DMS79 treated with DMSO at 0.1 percent for 48 hours (cell line): ENCODE measurements at places on chromosomes 2 and 18.

DNA sequence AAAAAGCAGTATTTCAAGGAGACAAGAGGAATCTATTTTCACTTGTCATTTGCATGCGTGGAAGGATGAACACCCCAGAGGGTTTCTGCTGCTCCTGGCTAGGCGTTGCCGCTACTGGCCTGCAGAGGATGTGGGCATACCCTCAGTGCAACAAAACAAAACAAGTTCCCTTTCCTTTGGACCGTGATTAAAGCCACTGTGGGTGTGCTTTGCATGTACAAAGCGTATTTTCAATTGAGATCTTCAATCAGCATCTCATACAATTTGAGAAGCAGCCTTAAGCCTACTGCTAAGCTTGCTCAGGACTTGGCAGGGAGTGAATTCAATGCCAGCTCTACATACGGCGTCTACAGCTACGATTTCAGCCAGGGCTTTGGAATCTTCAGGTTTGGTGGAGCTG lies 298.4 kb downstream of the LPIN1 start:
- no peak for DNase-seq

DNA sequence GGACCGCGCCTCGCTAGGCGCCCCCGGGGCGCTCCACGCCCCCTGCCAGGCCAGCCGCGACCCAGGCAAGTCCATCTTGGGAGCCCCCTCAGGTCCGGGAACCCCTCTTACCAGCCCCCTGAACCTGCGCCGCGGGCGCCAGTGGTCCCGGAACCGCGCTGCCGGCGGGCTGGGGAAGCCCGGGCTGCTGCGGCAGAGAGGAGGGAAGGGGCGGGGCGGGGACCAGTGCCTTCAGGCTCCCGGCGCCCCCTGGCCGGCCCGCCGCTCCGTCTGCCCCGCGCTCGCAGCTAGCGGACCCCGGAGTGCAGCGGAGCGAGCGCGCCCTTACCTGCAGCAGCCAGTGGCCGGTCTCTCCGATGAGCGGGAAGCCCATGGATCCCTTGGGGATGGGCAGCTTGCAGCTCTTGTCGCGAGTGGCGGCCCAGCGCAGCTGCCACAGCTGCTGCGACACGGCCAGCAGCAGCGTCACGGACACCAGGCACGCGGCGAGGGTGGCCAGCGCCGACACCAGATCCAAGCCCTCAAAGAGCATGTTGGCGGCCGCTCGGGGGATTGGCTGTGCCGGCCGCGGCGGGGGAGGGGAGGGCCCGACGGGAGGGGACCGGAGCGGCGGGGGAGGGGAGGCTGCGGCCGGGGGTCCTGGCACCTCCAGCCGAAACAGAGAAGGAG lies at the start of gene CYP26B1:
Gene CYP26B1, minus strand, starts transcription at position 560 of the 669 bp plus-strand sequence. Its CDS starts 28 bp downstream, at position 532.
- peak; percentile 35 for DNase-seq

GRCh38 chr2:8552293-8552801 lies 129.5 kb upstream of the ID2 start:
- DNase-seq, result no peak

- DNase-seq, result no peak
Observed at GRCh38 chr2:132276571-132276981, 114.8 kb upstream of the ANKRD30BL start.

DNA sequence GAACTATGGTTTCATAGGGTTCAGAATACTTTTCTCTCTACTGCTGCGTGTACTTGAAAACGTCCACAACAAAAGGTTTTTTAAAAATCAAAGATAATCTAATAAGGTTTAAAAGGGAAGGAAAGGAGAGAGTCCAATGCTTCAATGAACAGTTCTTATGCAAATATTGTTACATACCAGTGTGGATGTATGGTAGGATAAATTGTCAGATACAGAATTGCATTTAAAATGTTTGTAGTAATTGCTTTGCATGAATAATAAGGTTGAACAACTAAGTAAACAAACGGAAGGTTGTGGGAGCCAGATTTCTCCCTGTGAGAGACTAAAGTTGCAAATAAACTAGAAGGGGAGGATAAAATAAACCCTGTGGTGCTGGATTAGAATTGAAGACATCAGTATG lies 53.8 kb upstream of the RBBP8 start:
- peak; percentile 14 for DNase-seq

DNA sequence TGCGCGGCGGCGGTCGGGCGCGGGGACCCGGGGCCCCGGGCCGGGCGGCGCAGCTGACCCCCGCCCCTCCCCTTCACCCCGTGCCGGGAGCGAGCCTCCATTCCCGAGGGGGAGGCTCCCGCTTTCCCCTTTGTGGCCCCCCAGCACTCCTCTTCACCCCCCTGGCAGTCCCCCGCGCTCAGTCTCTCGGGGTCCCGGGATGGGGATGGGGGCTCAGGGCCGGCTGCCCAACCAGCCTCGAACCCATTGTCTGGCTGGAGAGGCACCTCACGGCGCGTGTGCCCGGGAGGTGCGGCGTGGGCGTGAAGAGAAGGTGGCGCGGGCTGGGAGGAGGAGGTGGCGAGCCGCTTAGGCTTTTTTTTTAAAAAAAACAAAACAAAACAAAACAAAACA lies 748 bp downstream of the FMNL2 start:
- peak; percentile 39 for DNase-seq

GRCh38 chr2:85744055-85744454 lies 9.7 kb upstream of the ATOH8 start:
- no peak for DNase-seq

DNA sequence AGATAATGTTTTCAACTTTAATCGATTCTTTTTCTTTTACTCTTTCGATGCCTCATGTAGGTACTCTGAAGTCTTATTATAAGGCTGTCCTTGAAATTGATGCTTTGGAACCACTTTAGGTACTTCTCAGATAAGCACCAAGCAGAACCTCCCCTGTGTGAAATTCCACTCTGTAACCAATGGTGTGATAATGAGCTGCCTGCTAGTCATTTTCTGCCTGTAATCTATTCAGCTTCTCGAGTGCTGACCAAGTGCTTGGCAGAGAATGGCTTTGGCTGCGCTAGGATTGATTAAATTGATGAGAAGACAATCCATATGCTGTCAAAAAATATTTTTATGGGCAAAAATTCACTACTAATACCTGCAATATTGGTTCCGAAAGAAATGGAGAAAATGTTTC lies 132.1 kb upstream of the STON1 start:
- DNase-seq, result peak; percentile 91

- no peak for DNase-seq
Observed at GRCh38 chr18:3478262-3478978, 28.4 kb downstream of the TGIF1 start.

DNA sequence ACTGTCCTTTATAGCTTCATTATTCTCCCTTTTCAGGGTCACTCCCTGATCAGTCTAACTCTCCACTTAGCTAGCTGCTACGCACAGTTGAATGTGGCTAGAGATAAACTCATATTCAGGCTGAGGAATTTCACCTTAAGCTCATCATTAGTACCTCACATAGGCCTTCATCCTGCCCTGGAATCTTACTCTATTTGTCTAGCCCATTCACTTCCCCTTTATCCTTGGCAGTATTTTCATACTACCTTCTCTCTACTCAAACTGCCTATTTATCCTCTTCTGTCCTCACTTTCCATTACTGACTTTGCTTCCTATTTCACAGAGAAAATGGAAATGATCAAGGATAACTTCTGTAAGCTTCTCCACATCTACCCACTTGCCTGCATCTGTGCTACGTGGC lies 10.6 kb upstream of the DSC2 start:
- no peak for DNase-seq

- DNase-seq, result no peak
Observed at GRCh38 chr2:30192314-30192713, 39.0 kb upstream of the LBH start.

GRCh38 chr2:31240381-31241365 lies 6.7 kb downstream of the EHD3 start:
- DNase-seq, result no peak

DNA sequence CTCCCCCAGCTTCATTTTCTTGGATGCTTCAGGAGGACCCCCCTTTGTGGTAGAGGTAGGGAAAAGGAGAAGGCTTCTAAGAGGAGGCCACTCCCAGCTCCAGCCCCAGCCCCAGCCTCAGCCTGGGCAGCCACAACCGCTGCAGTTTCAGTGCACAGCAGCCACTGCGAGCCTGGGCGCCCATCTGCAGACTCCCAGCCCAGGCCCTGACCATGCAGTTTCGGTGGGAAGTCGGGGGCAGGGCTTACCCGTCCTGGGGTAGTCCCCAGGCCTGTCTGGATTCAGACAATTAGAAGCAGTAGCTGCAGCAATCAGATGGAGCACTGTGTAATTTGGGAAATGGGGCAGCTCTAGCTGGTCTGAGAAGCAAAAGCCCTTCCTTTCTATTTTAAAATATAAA lies 28.6 kb downstream of the ITM2C start:
- no peak for DNase-seq

DNA sequence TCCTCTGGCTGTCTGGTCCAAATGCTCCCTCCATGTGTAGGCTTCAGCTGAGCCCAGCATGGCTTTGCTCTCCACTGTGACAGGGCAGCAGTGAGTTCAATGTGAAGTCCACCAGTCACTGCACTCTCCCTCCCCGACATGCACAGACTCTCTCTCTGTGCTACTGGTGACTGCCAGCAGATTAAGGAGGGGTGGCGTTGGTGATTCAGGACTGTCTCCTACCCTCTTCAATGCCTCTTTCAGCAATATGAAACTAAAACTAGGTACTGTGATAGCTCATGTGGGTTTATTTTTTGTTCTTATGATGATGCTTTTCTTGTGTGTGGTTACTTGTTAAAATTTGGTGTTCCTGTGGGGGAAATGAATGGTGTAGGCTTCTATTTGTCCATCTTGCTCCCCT lies 201.0 kb upstream of the RBMS1 start:
- DNase-seq, result no peak

DNA sequence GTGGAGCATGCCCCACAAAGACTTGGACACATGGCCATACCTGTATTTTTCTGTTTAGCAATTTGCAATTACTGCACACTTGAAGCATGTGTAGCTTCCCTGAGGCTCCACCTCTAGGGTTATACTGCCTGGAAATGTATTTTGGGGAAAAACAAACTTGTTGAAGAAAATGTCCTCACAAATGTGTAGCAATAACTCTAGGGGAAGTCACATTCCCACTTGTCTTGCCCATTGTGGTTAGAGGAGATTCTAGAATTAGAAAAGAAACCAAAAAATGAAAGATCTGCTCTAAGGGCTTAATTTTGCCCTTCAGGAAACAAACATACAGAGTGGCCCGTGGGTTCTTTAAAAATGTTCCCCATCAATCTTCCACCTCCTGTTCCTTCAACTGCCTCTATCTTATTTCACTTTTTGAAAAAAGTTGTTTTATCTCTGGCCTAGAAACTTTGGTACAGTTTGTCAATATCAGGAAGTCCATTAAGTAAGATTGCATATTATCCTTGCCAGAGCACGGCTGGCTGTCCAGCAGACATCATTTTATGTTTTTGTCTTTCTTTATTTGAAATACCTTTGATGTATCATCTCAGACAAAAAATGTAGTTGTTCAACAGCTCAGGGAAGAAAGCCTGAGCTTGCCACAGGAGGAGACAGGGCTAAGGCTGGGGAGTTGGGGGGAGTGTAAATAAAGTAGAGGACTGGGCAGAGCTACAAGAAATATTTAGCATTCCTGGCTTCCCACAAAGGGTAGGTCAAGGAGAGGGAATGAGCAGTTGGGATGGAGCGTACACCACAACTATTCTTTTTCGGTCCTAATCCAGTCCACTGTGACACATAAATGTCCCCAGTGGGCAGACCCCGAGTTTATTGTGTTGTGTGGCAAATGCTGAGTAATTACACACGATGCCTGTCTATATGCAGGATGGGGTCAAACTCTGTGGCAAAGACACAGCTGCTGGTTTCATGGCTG lies 96.8 kb upstream of the CDC42EP3 start:
- no peak for DNase-seq

DNA sequence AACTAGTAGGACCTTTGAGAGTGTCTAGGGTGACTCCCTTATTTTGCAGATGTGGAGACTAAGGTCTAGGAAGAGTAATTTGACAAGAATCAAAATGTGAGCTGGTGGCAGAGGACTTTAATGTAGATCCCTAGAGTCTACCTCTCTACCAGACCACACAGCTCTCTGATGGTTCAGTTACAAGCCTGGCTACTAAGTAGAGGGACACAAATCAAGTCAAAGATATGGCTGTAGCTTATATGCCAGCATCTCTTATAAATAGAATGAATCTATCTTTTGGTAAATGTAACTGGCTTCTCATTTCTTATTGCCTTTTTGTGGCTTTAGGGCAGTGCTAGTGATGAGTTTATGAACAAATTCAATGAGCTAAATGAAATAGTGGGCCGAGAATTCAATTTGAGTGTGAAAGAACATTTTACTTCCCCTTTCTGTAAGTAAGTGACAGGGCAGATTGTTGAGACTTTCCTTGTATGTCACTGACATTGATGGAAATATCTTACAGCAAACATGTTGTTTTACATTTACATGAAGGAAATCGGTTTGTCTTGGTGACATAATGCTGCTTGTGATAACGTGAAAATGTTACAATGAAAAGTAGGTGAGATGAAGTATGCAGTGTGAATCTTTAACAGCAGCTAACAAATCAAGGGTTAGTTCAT lies 28.3 kb downstream of the CSRNP3 start:
- no peak for DNase-seq

GRCh38 chr2:10141736-10142639 lies 19.4 kb downstream of the RRM2 start:
- no peak for DNase-seq

DNA sequence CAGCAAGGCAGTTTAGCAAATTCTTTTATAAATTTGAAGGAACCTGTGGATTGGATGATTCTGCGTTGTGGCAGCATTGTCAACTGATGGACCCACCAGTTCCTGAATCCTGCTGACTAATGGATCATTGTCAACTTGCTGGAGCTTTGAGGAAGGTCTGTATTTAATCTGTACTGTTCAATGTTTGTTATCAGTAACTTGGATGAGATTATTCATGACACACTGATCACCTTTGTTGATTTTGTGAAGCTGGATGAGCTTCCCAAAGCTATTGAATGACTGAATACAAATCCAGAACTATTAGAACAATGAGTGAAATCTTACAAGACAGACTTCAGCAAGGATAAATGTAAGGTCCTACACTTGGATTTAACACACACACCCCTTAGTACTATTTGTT lies 101.3 kb downstream of the AQP4 start:
- DNase-seq, result no peak

- no peak for DNase-seq
Observed at GRCh38 chr18:55856229-55856628, 268.2 kb upstream of the TCF4 start.

- peak; percentile 53 for DNase-seq
Observed at GRCh38 chr2:192194265-192194865, 368 bp downstream of the TMEFF2 start.

- DNase-seq, result peak; percentile 73
Observed at GRCh38 chr2:165804719-165805118, 10.7 kb upstream of the GALNT3 start.

DNA sequence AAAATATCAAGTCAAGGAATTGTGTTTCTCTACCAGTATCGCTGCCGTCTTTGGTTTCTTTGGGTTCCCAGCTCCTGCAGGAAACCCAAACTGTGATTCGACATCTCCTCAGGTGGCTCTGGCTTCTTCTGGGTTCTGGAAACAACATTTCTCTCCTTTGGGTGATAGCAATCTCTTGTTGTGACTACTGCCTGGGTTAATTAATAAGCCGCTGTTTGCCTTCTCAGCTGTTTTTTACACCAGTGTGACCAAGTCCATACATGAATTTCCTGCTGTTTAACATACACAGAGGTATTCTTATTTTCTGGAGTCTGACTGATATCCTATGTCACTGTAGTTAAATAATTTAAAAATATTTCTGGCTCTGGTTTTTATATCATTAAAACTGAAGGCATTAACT lies 112.5 kb upstream of the DCC start:
- no peak for DNase-seq

- DNase-seq, result peak; percentile 89
Observed at GRCh38 chr2:44244135-44244871, 31.0 kb upstream of the SLC3A1 start.
